ENCODE measurements at places on chromosomes 7 and 10.

DNA sequence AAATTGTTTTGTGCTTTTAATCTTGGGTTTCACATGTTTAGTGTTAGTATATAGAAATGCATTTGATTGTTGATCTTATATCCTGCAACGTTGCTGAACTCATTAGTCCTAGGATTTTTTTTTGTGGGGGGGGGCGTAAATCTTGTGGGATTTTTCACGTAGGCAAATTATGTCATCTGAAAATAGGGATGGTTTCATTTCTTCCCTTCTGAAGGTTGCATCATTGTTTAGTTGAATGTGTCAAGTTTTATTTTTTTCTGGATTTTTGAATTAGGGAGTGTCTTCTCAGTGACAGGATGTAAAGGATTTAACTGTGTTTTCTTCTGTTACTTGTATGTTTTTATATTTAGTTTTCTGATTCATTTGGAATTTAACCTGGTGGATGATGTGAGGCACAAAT is 26.7 kb downstream of the MKLN1 start:
- DNase-seq, result no peak

GRCh38 chr7:134919240-134919641 is 67.1 kb upstream of the AGBL3 start:
- no peak for DNase-seq

GRCh38 chr10:63462442-63462841 is 3.3 kb downstream of the JMJD1C start:
- DNase-seq, result no peak

GRCh38 chr7:130071701-130072622 is 1.6 kb downstream of the KLHDC10 start:
- peak; percentile 17 for DNase-seq

- DNase-seq, result no peak
Observed at GRCh38 chr10:96556003-96556402, 30.8 kb downstream of the TM9SF3 start.

DNA sequence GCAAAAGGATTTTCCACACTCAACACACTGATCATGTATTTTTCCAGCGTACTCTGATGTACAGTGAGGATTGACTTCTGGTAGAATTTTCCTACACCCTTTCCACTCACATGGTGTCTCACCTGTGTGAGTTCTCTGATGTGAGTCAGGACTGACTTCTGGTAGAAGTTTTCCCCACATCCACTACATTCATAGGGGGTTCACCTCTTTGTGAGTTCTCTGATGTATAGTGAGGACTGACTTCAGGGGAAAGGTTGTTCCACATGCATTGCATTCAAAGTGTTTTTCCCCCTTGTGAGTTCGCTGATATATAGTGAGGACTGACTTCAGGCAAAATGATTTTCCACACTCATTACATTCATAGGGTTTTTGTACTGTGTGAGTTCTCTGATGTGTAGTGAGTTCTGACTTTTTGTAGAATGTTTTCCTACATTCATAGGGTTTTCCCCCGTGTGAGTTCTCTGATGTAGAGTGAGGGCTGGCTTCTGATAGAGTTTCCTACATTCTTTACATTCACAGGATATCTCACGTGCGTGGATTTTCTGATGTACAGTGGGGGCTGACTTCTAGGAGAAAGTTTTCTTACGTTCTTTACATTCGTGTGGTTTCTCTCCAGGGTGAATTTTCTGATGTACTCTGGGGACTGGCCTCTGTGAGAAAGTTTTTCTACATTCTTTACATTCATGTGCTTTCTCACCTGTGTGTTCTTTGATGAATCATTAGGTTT is 146.5 kb downstream of the GLRX3 start:
- no peak for DNase-seq

DNA sequence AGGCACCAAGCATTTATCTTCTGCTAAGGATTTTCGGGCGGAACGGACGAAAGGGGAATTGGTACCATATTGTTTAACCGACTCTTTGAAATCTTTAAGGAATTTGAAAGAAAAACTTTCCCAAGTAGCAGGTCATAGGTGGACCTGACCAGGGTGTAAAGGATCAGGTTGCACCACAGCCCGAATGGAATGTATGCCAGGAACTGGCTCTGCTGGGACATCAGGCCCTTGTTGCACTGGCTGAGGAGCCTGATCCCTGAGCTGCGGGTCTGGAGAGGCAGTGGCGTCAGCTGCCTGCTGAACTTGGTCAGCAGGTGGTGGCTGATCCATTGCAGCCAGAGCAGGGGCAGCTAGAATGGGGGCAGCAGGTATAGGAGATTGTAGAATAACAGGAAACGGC is 41.4 kb upstream of the AKR1C2 start:
- no peak for DNase-seq

DNA sequence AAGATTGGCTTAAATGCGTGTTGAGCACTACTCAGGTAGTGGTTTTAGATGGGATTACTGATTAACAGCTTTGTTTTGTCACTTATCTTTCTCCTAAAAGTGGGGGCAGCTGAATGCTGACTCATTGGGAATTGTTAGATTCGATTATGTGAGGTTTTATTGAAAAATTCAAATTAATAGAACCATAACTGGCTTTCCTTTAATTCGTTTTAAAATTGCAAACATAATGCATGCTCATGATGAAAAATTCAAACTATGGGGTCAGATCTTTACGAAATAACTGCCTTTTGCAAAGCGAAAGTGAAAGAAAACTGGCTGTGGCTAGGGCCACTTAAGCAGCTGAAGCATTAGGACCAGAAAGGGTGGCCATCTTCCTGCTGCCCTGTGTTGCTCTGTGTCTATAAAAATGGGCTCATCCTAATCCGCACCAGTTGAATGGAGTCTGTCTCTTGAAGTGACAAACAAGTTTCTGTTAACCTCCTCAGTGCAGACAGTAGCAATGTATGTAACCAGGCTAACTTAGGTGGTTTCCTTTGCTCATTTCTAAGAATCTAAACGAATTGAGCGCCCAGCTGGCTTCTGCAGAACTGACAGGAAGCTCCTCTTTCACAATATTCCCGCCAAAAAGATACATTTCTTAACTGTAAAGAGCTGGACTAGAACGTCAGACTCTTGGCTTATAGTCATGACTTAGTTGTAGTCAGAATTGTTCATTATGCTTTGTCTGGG is 27.8 kb downstream of the DENND10 start:
- no peak for DNase-seq

GRCh38 chr10:61992671-61993668 is 91.5 kb downstream of the ARID5B start:
- DNase-seq, result no peak

DNA sequence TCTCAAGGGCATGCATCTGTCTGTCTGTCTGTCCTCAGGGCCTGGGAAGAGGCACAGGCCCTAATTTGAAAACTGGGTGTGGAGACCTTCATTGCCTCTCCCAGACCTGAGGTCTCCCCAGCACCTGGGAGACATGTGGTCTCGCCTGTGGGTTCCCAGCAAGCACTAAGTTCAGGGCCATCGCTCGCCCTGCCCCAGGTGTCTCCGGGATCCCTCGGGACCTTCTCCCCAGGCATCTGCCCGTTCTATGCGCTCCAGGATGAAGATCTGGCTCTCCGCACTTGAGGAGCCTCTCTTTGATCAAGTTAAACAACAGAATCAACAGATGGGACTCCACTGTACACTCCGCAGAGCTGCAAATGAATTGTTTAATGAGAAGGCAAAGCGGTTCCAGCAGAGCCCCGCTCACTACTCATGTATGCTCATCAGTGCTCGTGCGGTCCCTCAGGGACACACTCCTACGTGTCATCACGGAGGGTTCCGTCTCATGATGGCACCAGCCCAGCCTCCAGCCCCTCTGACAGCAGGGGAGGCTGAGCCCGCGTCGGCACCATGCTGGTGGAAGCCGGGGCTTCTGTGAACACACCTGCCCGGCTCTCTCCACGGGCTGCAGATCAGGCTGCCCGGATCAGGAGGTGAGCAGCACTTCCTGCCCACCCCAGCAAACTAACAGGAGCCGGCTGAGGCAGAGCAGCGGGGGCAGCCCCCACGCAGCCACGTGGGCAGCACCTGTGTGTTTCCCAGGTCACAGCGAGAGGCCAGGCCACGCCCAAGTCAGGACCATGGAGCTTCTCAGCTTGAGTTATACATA is 132.8 kb downstream of the TCERG1L start:
- no peak for DNase-seq

GRCh38 chr7:74157605-74158004 is 16.6 kb upstream of the EIF4H start:
- DNase-seq, result no peak

GRCh38 chr10:63619426-63619825 is 98.2 kb downstream of the REEP3 start:
- DNase-seq, result no peak

GRCh38 chr7:11817111-11817740 is 14.8 kb downstream of the THSD7A start:
- DNase-seq, result no peak

DNA sequence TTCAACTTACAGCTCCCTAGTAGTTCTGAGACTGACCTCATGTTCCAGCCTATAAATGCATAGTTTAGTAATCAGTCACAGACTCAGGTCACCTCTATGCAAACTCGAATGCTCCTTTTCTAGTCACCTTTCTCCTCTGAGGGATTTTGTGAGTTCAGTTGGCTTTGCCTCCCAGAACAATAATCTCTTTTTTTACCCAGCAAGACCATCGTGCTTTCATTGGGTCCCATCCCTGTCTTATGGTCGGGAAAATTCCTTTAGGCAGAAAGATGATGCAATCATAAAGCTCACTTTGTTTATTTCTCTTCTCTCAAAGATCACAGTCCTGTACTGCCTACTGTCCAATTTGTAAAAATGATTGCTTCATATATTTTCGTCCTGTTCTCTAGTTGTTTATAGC is 38.4 kb downstream of the TWIST1 start:
- DNase-seq, result no peak

DNA sequence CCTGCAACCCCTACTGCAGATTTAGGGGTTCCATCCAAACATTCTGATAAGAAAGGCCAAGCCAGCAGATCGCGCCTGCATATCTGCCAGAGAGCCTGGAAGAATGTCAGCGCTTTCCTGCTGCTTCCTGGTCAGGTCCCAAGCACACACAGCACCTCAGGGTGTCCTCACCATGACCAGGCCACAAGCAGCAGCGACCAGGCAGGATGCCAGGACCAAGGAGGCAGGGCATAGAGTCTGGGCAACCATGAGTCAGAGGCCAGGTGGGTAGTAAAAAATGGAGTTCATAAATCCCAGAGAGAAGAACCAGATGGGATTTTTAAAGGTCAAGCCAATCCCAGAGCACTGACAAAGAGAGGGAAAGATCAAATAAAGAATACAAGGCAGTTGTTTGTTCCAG is 5.5 kb upstream of the FAM131B start:
- no peak for DNase-seq

- no peak for DNase-seq
Observed at GRCh38 chr7:132685277-132685676, 109.0 kb upstream of the PLXNA4 start.

- no peak for DNase-seq
Observed at GRCh38 chr10:59536167-59537014, 173.3 kb downstream of the SLC16A9 start.

DNA sequence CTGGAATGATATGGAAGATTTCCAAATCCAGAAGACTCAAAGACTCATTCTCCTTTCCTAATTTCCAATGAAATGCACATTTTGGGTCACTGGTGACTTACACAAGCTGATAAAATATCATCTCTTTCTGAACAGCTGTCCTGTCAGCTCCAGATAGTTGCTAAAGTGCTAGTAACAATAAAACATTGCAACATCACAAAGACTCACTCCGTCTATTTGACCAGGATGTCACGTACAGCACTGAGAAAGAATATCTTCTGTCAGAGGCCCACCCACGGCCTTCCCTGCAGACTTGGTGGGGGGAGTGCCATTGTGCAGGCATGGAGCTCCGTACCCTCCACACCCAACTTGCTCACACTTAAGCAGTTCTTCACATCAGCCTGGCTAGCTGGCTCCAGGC is 78.9 kb upstream of the EGR2 start:
- DNase-seq, result no peak

GRCh38 chr7:41206267-41206666 is 496.6 kb downstream of the INHBA start:
- DNase-seq, result no peak

DNA sequence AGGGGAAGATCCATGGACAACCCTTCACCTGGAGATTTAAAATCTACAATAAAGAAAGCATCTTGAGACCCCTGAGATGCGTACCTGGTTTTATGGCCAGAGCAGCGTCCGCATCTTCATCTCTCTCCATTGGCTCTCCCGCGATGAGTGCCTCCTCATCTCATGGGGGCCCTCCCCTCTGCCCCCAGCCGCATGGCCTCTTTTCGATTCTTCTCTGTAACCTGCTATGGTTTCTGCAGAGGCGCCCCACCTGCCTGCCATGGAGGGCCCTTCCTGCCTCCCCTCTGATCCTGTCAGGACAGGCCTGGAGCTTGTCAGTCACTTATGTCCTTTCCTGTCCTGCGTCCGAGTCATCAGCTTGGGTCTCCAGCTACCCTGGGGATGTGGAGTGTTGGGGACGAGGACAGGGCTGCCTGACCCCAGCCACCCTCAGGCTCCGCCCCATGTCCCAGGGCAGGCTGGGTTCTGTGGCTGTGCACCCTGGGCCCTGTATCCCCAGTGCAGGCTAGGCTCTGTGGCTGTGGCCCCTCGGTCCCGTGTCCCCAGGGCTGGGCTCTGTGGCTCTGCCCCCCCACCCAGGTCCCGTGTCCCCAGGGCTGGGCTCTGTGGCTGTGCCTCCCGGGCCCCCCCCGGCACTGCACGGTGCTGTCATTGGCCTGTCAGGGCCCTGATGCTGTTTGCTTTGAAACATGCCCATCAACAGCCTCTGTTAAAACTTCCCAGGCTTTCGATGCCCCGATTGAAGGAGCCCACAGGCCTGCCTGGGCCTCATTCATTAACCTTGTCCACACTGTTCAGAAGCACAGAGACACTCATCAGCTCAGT is 99.8 kb downstream of the WDR37 start:
- DNase-seq, result no peak
